ENCODE measurements at places on chromosomes 6 and 20.

DNA sequence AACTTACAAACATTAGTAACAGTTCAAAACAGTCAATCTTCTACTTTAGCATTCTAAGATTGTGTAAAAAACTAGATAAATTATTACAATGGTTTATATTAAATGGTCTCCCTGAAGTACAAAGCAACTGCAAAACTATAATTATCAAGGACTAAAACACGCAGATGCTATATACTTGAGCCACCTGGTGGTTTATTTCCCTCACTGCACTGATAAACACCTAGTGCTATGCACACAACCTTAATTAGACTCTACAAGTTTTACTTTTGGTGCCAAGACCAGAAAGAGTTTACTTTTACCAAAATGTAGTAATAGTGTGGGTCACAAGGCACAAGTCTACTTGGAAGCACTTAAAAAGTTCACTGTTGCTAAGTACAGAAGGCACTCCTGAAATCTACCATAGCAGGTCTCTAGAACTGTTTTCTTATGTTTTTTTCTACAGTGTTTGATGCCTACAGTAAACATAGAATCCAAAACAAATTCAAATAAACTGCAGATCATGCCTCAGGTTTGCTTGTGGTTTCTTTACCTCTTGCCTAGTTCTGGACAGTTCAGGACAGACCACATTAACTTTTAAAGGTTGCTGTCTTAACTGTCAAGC lies 49.2 kb downstream of the GMDS start:
- no peak for DNase-seq

- no peak for DNase-seq
Observed at GRCh38 chr20:37007898-37008649, 56.6 kb upstream of the SAMHD1 start.

GRCh38 chr20:43940518-43941225 lies 26.0 kb downstream of the TOX2 start:
- no peak for DNase-seq

GRCh38 chr6:68427630-68428029 lies 207.5 kb upstream of the ADGRB3 start:
- no peak for DNase-seq

DNA sequence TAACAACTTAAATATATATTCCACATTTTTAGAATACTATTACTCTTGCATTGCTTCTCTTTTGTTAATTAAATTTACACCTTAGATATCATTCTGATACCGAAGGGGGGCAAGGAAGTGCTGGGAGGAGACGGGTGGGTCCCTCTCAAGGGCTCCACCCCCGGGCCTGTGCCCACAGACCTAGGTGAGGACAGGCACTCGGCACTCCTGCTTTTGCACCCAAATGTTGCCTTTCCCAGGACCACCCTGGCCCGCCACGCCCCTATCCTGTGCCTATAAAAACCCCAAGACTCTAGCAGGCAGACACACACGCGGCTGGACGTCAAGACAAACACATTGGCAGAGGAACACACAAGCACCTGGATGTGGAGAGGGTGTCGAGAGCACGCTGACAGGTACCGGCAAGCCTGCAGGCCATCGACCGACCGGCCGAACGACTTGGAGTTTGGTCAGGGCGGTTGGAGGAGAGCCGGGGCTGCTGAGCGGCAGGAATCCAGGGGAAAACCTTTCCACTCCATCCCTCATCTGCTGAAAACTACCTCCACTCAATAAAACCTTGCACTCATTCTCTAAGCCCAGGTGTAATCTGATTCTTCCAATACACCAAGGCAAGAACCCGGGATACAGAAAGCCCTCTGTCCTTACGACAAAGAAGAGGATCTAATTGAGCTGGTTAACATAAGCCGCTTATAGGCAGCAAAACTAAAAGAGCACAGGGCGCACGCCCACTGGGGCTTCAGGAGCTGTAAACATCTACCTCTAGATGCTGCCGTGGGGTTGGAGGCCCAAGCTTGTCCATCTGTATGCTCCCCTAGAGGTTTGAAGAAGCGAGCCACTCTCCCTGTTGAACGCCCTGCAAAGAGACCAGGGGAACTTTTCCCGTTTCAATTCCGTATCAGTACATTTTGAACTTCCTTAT lies 197.4 kb upstream of the PRSS16 start:
- no peak for DNase-seq
